Stimulated activated CD4-positive, alpha-beta T cell treated with anti-CD3 and anti-CD28 coated beads, Interleukin-12 subunit alpha, Interleukin-12 subunit beta, amount 100 ng/mL, for 24 hours (primary cell): ENCODE measurements at places on chromosomes 12 and 14.
A peak's percentile ranks its signal among the peaks of the same experiment; 100 is the strongest.

DNA sequence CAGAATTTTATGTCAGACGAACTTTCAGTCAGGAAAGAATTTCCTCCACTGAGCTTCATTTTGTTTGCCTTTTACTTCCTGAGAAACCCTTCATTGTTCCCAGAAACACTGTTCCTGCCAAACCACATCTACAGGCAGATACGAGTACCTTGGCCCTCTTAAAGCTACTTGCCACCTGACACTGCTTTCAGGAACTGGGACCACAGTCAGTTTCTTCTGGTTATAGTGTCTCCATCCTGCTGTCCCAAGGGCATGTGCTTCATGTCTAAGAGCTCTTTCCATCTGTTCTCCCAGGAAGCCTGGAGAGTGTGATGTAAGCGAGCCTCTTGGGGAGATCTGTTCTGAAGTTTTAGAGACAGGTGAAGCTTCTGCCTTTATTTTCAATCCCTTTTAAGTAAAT lies 161.7 kb upstream of the PLEKHA5 start:
- no peak for DNase-seq

DNA sequence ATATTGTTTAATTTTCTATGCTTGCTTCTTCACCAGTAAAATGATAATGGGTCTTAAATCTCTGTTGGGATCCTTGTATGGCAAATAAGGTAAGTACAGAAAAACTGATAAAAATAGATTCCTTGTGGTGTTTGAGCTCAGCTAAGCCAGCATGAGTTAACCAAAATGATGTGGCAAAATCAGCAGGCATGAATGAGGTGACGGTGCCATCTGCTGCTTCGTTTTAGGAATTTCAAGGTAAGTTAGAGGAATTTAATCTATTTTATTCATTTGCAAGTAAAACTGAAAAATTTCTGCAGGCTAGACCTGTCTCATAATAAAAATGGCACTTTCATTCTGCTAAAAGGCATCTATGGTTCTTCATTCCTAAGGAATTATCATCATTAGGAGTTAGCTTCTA lies 10.0 kb upstream of the CLEC7A start:
- peak; percentile 17 for DNase-seq

DNA sequence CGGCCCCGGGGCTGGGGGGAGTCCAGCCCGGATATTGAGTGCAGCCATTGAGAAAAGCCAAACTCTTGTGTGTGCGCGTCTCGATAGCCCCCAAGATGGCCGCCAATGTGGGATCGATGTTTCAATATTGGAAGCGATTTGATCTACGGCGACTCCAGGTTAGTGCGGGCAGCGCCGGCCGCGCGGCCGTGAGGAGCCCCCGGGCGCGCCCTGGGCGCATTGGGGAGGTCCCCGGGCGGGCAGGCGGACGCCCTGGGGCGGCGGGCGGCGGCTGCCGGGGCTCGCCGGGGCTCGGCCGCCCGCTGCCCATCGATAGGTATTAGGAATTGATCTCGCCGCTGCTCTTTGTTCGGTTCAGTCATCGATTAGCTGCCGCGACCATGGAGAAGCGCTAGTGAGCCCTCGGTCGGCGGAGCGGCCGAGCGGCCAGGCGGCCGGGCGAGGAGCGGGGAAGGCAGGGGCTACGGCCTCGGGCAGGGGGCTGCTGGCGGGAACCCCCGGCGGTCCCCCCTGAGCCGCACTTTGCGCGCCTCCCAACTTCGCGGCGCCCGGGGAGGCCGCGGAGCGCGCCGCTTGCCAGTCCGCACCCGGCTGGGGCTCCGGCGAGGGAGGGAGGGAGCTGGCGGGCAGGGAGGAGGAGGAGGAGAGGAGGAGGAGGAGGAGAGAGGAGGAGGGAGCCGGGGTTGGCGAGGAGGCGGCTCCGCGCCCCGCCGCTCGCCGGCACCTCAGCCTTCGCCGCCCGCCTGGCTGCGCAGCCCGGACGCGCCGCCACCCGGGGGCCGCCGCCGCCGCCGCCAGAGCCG lies 113.9 kb upstream of the MYL2 start:
- DNase-seq: no peak

DNA sequence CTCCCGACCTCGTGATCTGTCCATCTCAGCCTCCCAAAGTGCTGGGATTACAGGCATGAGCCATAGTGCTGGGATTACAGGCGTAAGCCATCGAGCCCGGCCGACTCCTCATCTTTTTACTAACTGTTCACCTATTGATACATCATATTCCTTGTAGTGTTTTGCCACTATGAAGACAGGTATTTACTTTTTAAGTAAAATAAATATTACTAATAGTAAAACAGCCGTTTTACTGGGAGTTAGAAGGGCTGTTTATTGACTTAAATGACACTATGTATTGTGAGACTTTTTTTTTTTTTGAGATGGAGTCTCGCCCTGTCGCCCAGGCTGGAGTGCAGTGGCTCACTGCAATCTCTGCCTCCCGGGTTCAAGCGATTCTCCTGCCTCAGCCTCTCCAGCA lies 51.5 kb downstream of the DIP2B start:
- DNase-seq: no peak

GRCh38 chr14:57822081-57822480 lies 43.8 kb downstream of the SLC35F4 start:
- no peak for DNase-seq

GRCh38 chr12:71524626-71525025 lies 85.0 kb downstream of the LGR5 start:
- no peak for DNase-seq
